Left ventricle myocardium superior (tissue), 1 donor: ENCODE measurements at places on chromosomes 2 and 18. TPM values are rescaled to one million over a fixed set of nuclear protein-coding genes. Genes with fewer than 3 reads are reported as not detected.

The CD8A gene
- 1.5 TPM for total RNA-seq

The REG3A gene
- total RNA-seq, result not detected

The NBAS gene
- 64.4 TPM for total RNA-seq

The IL18R1 gene
- 1.3 TPM for total RNA-seq

DNA sequence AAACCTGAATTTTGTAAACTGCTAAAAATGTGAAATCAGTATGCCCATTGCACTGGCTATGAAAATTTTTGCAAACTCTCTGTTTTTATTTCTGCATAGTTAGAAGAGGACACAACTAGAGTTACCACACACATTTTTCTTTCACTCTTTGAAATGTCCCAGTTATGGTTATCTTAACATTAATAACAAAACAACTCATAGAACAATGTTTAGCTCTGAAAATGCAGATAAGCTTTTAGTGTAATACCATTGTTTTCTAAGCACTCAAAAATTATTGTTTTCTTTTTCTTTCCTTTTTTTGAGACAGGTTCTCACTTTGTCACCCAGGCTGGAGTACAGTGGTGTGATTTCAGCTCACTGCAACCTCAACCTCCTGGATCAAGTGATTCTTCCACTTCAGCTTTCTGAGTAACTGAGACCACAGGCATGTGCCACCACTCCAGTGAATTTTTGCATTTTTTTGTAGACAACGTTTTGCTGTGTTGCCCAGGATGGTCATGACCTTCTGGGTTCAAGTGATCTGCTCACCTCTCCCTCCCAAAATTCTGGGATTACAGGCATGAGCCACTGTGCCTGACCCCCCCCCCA is 1204.5 kb upstream of the ZEB2 start:
- no peak for DNase-seq

- DNase-seq, result no peak
Observed at GRCh38 chr2:212489719-212490346, 48.8 kb downstream of the ERBB4 start.

DNA sequence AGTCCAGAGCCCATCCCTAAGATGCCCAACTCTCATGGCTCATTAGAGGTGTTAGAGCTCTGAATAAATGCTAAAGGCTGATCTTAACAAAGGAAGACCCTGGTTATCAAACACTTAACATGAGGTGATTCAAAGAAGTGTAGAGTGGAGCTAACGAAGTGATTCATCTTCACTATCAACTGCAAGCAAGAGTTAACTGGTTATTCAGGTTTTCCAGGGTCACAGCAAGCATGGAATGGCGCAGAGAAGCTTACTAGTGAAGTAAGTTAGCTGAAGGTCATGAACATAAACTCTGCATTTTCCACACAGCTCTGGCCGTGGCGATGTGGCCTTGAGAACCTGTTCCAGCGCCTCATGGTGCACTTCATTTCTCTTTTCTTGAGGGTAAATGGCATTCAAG is 17.0 kb downstream of the RND3 start:
- no peak for DNase-seq

- no peak for DNase-seq
Observed at GRCh38 chr2:237870126-237870525, 10.7 kb downstream of the RAMP1 start.

DNA sequence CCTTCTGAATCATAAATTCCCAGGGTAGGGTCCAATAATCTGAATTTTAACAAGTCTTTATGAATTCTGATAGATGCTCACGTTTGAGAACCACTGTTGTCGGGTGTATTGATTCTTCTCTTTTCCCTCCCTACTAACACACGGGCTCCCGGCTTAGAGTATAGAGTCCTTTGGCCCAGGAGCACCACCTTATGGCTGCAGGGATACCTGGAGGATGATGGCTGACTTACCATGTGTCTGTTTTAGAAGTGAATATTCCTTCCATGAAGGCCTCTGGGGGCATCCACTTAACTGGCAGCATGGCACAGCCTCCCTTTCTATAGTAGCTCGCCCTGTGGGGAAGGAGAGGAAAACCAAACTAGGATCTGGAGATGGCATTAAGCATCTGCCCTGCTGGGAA is 91.7 kb downstream of the CLIP4 start:
- DNase-seq, result no peak

- peak; percentile 100 for DNase-seq
Observed at GRCh38 chr18:12376754-12377555, at the start of gene AFG3L2. Gene AFG3L2, minus strand, starts transcription at chr18:12377227. Its CDS starts 145 bp downstream, at chr18:12377082.

GRCh38 chr18:23494992-23495391 is 8.3 kb upstream of the RMC1 start:
- no peak for DNase-seq

- DNase-seq, result no peak
Observed at GRCh38 chr2:217325816-217326215, 466.0 kb upstream of the TNP1 start.

GRCh38 chr2:101533561-101534148 is 58.7 kb upstream of the RFX8 start:
- peak; percentile 31 for DNase-seq

GRCh38 chr2:196839574-196839973 is 30.4 kb upstream of the C2orf66 start:
- DNase-seq, result no peak

DNA sequence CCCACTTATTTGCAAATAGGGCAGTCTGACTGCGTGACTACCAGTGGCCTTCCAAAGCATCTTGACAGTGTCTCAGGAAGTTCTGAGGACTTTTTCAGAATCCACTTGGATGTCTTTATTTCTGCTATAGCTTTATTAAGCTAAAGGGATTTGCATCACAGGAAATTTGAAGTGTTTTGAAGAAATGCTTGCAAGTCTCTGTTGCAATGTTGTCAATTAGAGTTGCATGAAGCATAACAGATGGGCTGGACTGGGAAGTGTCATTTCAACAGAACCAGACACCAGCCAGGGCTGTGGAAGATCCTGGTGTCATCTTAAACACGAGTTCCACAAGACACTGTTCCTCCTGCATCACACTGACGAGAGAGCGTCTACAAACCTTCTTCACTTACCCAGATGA is 224.5 kb downstream of the EN1 start:
- DNase-seq, result no peak
